ENCODE measurements at places on chromosomes 11 and 22.

GRCh38 chr22:20982563-20982882, 426 bp downstream of the LZTR1 start:
- DNase-seq: no peak

GRCh38 chr11:6505577-6506240, 8.6 kb downstream of the DNHD1 start:
- DNase-seq: no peak

- no peak for DNase-seq
These were observed 189.7 kb upstream of the BLID start for GRCh38 chr11:122305426-122306320.

- no peak for DNase-seq
These were observed 25.4 kb upstream of the SEZ6L start for GRCh38 chr22:26143806-26144325.

DNA sequence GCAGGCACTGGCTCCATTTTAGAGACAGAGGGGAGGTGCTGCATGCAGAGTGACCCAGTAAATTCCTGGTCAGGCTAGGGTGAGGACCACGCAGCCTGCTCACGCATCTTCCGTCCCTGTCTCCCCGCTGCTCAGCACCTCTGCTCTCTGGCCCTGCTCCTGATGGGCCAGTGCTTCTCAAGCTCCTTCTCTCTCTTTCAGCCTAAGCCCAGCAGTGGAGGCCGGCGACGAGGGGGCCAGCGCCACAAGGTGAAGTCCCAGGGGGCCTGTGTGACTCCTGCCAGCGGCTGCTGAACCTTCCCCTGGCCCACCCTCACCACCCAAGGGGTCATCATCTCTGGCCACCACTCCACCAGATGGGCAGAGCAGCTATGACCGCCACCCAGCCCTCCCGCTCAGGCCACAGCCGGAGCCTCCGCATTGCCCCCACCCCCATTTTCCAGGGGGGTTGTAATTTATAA, 24.7 kb downstream of the GTPBP1 start:
- DNase-seq: no peak

GRCh38 chr11:56545531-56545930, 2.5 kb upstream of the OR5M11 start:
- no peak for DNase-seq

DNA sequence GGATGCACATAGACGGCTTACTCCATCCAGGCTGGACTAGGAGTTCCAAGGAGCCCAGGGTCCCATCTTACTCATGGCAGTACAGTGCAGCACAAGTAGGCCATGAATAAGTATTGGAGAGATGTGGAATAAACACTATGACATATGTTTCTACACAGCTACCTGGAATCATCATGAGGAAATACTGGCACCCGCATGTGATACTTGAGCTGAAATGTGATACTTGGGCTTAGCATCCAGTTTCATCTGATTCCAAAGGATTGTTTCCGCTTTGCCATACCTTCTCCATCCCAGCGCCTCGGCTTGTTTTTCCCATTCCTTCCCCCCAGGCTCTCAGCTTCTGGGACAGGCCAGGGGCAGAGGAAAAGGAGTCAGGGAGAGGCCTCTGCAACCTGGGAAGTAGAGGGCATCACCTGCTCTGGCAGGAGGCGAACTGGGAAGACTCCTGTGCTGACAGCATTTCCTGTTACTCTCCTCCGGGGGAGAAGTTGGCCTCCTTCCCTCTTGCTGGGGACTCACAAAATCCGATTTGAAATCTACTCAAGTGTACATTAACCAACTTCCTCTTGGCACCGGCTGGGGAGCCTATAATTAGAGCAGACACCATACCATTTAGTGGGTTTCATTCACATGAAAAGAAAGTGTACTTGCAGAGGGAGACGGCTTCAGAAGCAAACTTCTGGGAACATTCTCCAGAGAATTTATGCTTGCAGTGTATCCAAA, 187.8 kb downstream of the MIAT start:
- no peak for DNase-seq

GRCh38 chr11:73141309-73142127, 600 bp downstream of the FCHSD2 start:
- DNase-seq: peak; percentile 34

GRCh38 chr11:8777907-8778767, 95.5 kb downstream of the RPL27A start:
- no peak for DNase-seq

GRCh38 chr11:46294365-46295309, 17.2 kb downstream of the CREB3L1 start:
- DNase-seq: no peak

DNA sequence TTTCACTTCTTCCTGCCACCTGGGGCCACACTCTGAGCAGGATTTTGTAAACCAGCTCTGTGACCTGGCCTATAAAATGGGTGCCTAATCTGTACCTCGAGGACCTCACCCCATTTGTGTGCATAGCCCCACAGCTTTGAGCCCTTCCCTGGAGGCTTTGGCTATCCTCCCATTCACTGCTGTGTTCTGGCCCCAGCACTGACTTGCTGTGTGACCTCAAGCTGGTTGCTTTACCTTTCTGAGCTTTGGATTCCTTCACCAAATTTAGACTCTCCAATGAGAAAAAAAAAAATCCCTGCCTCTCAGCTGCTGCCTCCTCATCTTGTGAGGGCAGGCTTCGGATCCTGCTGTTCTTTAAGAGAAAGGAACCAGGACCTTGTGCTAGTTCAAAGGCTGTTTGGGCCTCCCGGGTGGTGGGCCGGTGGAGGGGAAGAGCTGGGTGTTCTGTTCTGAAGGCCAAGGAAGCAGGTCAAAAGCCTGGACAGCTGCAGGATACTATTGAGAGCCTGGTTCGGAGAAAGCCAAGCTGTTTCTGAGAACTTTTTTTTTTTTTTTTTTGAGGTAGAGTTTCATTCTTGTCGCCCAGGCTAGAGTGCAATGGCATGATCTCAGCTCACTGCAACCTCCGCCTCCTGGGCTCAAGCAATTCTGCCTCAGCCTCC, 1.1 kb upstream of the PYGM start:
- no peak for DNase-seq

DNA sequence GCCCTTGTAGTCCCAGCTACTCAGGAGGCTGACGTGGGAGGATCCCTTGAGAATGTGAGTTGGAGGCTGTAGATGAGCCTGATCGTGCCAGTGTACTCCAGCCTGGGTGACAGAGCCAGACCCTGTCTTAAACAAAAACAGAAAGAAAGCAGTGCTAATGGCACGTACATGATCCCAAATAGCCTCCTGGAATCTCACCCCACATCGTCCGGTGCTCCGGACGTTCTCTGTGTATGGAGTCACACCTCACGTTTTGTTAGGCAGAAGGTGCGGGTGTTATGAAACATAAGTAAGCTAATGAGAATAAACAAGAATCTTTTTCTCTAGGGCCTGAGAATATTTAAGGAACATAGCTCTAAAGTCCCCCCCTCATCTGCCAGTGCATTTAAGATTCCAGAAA, 23.7 kb upstream of the MICAL3 start:
- DNase-seq: no peak

GRCh38 chr22:41976070-41976901, 7.0 kb downstream of the SEPTIN3 start:
- no peak for DNase-seq

DNA sequence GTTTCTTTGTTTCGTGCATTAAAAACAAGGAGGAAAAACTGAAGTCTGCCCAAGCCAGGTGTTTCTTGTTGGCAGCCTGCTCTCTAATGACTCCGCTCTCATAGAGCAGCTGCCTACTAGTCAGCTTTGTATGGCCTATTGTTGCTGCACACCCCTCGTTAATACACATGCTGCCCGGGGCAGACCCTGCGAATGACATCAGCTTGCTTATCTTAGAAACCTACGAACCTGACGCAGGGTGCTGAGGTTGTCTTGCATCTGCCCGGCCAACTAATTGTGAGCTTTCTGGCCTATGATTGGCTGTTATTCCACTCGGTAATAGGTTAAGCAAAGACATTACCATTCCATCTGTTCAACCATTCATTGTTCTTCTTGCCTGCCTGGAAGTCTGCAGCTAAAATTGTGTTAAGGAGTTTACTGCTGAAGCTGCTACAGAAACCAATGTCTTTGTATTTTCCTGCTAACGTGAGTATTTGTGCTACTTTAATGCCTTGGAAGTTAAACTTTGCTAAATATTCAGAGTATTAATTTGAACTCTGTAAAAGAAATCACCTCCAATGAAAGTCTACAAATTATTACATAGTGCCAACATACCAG, 37.5 kb downstream of the ZC3H12C start:
- no peak for DNase-seq

DNA sequence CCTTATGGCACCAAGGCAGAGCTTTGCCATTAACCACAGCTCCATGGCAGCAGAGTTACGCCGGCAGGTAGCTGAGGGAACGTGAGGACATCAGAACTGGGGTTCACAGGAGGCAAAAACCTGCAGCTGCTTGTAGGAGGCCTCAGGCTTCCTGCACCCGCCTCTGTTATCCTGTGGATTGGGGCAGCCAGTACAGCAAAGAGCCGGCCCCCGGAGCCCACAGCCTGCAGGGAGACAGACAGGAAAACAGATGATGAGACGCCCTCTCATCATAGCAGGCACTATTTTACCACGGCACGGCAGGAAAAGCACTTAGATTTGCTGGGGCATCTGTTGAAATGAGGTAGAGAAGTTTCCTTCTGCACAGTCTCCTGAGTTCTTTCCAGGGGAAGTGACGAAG, 870.3 kb downstream of the TBC1D22A start:
- DNase-seq: no peak

DNA sequence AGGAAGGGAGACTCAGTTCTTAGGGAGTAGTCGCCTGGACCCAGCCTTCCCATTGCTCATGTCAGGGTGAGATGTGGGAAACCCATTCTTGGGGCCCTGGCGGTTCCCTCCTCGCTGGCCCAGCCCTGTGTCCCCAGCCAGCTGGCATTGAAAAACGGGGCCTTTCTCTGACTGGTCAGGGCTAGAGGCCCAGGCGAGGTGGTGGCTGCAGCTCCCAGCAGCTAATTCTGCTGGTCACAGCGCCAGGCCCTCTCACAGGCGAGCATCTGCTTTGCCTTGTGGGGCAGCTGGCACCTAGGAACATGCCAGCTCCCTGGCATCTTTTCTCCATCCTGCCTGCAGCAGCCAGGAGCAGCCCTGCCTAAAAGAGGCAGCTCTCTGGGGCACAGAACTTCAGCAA, 20.1 kb downstream of the TSPAN18 start:
- no peak for DNase-seq

DNA sequence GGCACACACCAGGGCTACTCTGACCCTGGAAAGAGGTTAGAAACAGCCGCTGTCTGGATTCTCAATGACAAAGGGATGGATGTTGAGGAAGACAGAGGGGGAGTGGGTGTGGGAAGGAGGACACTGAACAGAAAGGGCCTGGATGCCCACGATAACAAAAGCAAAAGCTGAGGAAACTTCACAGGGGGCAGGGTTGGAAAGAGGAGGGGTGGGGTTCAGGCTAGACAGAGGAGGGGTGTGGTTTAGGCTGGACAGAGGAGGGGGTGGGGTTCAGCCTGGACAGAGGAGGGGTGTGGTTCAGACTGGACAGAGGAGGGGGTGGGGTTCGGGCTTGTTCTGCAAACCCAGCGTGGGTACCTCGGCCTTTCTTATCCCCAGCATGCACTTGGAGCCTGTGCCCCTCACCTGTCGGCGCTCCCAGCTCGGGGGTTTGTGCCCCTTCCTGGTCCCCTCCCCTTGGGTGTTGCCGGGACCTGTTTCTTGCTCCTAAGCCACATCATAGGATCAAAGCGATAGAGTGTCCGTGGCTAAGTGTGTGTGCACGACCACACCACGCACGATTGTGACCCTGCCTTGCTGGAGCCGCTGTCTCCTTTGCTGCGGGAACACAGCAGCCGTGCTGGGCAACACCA, 75.6 kb downstream of the BRD1 start:
- DNase-seq: no peak

DNA sequence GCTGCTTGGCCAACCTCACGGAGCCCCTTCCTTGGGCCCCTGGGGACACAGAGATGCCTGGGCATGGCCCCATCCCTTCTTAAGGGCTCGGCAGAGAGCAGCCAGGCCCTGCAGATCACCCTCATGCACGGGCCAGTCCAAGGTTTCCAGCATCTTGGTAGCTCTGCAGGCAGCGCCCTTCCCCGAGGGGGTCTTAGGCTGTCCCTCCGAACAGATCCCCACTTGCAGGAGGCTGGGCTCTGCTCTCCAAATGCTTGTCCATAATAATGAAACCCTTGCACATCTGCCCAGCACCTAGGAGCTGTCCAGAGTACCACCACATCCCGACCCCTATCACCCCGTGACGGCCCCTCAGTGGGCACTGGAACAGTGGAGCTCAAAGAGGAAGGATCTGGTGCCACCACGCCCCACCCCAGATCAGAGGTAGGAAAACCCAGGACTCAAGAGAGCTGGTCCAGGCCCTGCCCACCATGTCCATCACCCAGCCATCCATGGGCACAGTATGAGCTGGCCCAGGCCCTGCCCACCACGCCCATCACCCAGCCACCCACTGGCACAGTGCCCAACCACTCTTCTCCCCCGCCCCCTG, 92.5 kb upstream of the PRR5 start:
- no peak for DNase-seq

- no peak for DNase-seq
These were observed 86.4 kb downstream of the ISX start for GRCh38 chr22:35152316-35152715.

DNA sequence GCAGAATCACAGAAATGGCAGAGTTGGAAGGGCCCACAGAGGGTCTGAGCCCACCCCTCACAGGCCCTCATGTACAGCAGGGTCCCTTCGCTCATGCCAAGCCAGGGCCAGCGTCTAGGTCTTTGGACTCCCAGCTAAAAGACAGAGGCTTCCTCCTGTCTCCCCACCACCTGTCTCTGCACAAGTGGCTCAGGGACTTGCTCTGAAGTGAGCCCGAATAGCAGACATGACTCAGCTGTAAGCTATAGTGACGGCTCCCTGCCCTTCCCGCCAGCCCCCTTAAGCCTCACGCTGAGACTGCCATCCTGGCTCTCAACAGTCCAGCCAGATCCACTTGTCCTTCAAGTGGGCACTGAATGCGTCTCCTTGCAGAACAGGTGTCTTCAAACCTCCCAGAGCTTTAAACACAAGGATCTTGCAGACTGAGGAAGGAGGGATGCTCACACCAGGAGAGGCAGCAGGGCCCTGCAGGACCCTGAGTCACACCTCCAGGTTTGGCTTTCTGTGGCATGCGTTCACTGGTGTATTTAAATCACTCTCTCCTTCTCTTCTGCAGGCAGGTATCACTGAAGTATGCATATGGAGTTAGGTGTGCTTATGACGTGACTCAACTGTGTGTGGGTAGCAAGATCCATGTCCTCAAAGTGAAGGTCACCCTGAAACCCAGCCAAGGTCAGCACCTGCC, 154.9 kb downstream of the CACNA1I start:
- no peak for DNase-seq

GRCh38 chr11:64762277-64762673, 2.5 kb upstream of the PYGM start:
- DNase-seq: no peak

GRCh38 chr22:47386812-47387510, 624.5 kb downstream of the TBC1D22A start:
- no peak for DNase-seq
